Hematopoietic multipotent progenitor cell treated with erythropoietin and hydrocortisone succinate and interleukin-3 and kit ligand, for 4 days (in vitro differentiated cells): ENCODE measurements at places on chromosomes 5 and 9.

DNA sequence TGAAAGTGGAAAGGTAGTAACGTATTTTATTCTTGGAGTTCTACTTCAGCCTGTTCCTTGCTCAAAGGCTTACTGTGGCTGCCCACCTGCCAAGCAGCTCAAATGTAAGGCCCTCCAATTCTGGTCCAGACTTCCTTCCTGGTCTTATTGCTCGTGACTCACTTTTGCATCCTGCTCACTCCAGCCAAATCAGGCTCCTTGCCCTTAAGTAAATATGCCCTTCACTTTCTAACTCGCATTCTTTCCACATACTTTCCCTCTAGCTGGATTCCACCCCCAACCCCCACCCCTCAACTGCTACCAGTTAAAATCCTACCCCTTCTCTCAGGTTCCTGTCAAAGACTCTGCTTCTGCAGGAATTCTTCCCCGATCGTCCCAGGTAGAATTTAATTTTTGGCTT lies 96.6 kb downstream of the GALNT10 start:
- DNase-seq: no peak

DNA sequence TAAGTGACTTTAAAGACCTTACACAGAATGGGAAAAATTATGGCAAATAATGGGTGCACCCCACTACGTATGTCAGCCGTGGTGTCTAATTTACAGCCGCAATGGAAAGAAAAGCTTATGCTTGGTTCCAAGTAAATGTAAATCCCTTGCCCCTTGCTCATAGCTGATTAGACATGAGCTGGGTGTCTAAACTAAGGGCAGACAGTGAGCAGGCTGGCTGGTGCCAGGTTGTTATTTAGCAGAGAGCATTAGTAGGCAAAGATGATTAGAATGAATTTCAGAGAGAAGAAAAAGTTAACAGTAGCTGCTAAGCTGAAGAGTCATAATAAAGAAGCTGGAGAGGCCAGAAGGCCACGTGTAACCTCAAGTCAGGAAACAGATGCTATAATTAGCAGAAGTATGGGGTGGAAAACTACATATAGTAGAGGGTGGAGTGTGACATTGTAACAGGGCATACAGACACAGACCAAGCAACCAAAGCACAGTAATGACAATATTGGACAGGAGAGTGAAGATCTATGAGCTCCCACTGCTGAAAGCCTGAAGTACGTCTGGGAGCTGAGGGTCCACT lies 257.7 kb downstream of the MCTP1 start:
- peak; percentile 85 for DNase-seq

GRCh38 chr5:90598293-90598692 lies 39.7 kb downstream of the ADGRV1 start:
- DNase-seq: no peak

GRCh38 chr5:168788107-168788506 lies 208.9 kb upstream of the PANK3 start:
- DNase-seq: no peak

DNA sequence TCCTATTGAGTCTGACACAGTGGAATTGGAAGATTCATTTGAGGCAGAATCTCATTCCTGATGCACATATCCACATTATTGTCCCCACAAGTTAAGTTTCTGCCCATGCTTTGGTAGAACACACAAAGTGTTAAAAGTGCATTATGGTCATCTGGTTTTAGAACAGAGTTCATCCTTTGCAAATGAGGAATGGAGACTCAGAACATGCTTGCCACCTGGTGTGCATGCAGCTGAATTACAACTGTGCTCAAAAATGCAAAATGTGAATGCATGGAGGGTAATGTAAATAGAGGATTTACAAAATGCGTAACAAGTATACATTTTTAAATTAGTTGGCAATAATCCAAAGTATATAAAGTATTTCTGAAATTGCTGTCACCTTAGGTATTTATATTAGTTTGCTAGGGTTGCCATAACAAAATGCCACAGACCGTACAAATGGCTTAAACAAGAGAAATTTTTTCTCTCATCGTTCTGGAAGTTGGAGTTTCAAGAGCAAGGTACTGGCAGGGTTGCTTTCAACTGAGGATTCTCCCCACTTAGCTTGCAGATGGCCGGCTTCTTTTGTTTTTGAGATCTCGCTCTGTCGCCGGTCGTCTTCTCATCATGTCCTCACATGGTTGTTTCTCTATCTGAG lies 671.1 kb downstream of the TAF11L14 start:
- peak; percentile 55 for DNase-seq

DNA sequence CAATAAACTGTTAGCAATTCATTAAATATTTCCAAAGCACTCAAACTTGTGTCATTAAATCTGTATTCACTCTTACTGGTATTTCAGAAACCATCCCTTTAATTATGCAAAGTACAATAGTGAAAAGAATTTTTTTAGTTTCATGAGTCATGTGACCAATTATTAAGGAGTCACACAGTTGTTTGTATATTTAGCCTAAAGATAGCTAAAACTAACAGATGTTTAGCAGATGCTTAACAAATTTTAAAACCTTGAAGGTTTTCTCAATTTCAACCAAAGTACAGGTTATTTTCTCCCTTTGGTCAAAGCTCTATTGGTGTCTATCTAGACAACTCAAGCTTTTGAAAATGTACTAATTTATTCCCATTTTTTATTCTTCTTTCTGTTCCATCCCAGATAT lies 44.1 kb downstream of the PJA2 start:
- DNase-seq: no peak

DNA sequence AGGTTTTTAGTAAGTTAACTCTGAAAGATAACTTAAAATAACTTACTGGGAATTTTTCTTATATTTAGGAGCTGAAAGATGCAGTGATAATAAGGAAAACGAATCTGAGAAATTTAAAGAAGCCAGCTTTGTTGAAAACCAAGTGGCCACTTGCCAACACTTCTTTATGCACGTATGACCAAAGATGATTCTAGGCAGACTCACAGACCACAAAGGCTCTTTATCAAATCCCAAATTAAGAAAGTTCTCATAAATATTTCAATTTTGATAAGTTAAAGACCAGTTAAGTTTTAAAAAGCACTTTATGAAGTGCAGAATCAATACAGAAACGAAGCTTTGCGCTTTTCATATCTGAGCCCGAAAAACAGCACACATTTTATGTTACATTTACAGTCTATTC lies 1.5 kb downstream of the AFF4 start:
- peak; percentile 53 for DNase-seq

DNA sequence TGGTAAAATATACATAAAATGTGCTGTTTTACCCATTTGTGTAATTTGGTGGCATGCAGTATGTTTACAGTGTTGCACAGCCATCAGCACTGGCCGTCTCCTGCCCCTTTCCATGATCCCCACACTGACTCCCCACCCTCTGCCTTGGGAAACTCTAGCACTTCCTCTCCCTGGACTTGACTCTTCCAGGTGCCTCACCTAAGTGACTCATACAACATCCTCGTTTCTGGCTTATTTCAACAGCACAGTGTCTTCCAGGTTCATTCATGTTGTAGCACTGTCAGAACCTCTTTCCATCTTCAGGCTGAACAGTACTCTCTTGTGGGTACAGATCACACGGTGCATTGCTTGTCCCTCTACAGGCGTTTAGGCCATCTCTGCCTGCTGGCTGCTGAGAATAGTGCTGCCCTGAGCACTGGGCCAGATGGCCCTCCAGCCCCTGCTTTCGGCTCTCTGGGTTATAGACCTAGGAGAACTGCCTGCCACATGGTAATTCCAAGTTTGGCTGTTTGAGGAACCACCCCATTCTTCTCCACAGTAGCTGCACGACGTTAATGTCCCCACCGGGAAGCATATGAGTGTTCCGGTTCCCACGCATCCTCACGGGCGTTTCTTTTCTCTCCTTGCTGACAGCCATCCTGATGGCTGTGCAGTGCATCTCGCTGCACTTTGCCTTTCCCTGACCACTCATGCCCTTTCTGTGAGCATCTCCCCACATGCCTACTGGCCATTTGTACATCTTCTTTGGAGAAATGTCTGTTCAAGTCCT lies 211.8 kb downstream of the FANCC start:
- DNase-seq: no peak
